ENCODE measurements at places on chromosomes 7 and 10.
A peak's percentile ranks its signal among the peaks of the same experiment; 100 is the strongest.

DNA sequence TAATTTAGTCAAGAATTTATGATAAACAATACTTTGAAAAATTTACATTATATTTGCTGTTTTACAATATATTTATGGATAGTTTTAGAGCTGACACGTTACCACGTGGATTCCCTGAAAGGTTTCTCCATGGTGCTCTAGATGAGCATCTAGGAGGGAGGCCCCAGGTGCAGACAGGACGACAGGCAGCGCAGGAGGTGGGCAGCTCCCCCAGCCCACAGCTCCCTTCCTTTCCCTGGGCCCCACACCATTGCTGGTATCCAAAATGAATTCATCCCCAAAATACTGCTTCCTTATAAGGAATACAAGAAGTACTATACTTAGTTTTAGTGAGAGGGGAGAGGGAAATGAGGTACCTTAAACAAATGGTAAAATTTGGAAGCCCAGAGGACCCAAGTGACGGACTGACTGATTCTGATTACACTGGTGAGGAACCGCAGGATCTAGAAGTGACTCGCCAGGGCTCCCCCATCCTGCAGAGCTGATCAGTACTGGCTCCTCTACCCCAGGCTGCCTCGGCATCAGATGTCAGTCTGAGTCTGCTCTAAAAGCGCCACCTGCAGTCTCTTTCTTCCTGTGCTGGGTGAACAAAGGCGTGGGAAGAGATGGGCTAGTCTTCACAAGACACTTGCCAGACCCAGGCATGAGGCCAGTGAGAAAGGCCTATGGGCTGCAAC lies 89.2 kb downstream of the DLG5 start:
- peak; percentile 59 for DNase-seq

- no peak for DNase-seq
These were observed 201.2 kb upstream of the ZMIZ1 start for GRCh38 chr10:78867555-78867939.

DNA sequence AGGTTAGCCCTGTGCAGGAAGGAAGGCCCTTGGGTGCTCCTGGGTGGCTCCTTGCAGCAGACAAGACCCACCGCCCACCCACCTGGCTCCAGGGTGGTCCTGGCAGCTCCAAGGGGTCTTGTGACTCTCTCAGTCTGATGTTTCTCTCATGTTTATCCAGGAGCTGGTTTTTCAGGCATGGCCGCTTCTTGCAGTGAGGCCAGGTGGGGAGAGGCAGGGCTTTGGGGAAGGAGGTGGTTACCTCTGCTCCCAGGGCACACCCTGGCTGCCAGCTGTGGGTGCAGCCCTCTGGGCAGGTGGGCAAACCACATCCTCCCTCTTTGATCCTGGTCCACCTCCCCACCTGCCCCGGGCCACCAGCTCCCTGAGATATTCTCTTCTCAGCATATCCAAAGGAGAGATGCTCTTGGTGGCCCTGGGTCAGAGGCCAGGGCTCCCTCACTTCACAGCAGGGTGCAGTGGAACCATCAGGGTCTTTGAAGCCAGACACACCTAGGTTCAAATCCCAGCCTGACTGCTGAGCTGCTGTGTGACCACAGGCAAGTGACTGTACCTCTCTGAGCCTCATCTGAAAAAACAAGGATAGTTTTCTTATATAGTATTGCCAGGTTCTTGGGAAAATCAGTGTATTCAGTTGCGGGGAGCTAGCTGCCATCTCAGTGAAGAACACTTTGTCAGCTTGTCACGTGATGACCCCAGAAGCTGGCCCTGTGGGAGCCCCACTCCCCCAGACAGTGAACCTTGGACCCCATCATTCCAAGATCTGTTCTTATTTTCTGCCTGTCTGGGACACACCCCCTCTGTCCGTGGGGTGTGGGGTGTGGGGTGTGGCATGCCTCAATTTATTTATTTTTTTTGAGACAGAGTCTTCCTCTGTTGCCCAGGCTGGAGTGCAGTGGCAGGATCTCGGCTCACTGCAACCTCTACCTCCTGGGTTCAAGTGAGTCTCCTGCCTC lies 11.5 kb downstream of the GTF2IRD1 start:
- no peak for DNase-seq

DNA sequence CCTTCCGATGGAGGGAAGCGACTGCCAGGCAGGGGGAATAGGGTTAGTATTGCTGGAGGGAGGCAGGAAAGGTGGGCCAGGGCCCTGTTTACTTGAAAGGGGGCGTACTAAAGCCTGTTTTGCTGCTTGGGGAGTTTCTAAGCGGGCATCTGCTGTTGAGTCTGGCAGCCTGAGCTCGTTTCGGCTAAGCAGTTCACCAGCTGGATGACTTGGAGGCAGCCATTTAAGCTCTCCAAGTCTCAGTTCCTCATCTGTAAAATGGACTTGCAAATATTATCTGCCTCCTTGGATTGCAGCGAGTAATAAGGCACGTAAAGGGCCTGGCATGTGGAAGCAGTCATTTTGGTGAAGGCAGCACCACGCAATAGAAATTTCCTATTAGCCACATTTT lies 44.0 kb downstream of the LDB3 start:
- DNase-seq, result no peak

GRCh38 chr10:35459449-35459847 lies 123.1 kb downstream of the CCNY start:
- no peak for DNase-seq

DNA sequence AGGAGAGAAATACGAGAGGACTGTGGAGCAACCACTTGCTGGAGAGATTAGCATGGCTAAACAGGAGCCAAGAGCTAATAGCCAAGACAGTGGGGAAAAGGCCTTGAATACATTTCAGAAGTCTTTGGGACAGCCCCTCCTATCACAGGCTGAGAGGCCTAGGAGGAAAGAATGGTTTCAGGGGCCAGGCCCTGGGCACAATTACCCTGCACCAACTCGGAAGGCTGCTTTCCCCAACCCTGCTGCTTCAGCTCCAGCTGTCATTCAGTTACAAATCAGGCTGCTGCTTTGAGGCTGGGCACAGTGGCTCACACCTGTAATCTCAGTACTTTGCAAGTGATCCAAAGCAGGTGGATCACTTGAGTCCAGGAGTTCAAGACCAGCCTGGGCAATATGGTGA lies 32.0 kb upstream of the SLC35G1 start:
- no peak for DNase-seq

DNA sequence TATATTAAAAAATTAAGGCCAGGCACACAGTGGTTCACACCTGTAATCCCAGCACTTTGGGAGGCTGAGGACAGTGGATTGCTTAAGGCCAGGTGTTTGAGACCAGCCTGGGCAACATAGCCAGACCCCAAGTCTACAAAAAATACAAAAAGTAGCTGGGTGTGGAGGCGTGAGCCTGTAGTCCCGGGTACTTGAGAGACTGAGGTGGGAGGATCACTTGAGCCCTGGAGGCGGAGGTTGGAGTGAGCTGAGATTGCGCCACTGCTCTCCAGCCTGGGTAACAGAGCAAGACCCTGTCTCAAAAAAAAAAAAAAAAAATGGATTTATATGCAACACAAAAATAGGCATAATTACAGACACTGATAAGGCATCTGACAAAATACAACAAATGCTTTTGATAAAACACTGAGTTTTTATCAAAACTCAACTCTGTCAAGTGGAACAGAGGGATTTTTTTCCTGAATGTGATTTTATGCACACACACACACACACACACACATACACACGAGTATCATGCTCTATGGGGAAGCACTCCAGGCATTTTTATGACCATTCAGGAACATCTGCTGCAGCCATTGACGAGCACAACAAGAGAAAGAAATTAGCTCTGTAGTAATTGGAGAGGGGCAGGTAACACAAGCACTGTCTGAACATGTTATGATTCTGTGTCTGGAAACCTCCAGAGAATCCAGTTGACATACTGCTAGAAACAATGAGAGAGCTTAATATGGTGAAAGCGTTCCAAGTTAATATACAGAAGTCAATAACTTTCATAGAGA lies 193.1 kb downstream of the WDR37 start:
- no peak for DNase-seq

- DNase-seq, result no peak
These were observed 340.6 kb upstream of the NRP1 start for GRCh38 chr10:33674986-33675599.

- DNase-seq, result no peak
These were observed 492 bp upstream of the VCL start for GRCh38 chr10:73997461-73997786.

GRCh38 chr7:127396184-127396583 lies 3.7 kb upstream of the ZNF800 start:
- no peak for DNase-seq

- DNase-seq, result no peak
These were observed 126.0 kb downstream of the LCOR start for GRCh38 chr10:96958071-96958470.

DNA sequence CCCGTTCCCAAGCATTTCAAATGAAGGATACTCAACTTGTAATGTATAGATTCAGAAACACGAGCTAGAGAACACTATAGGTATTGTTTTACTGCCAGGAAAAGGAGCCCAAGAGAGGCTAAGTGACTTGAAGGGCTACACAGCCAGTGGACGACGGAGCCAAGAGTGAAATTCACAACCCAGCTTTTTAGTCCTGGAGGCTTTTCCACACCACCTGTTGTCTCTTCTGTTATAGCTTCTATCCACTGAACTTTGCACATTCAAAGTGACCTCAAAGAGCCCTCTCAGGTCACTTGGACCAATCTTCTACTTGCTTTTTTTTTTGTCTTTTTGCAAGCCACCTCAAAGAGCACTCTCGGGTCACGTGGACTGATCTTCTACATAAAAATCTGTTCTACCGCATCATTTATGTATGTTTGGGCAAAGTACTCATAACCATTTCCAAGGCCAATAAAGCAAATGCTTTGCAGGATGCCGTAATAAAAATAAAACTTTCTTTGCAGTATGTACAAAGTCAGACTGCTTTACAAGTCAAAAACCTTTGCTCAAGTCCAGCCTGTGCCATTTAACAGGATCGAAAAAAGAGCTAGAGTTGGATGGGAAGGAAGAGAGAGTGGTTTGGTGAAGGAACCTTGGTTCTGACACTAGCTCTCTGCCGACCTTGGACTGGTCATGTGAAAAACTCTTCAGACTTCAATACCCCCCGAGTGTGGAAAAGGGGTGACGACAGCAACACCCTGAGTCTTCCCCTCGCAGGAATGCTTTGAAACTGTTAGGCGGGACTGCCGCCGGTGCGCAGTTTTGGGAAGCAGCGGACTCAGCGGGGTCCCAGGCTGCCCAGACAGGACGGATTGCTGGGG lies 821 bp downstream of the SLC35B4 start:
- DNase-seq, result no peak

DNA sequence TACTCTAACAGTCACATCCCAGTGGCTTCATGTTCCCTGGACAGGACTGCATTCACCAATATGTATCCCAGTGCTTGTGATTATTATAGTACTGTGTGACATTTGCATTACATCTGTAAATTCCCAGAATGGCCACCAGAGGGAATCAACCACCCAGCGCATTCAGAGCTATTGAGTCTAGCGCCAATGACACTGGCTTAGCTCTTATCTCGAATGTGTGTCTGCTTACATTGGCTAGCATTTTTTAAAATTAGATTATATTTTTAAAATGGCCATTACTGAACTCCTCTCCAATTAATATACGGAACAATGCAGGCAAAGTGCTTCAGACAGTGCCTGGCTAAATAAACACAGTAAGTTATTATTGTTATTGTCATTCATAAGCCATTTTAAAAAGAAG lies 36.3 kb downstream of the TRIL start:
- DNase-seq, result peak; percentile 2

- no peak for DNase-seq
These were observed 11.9 kb upstream of the OR6V1 start for GRCh38 chr7:143040209-143040715.

GRCh38 chr10:113853578-113854012 lies 287 bp downstream of the DCLRE1A start:
- DNase-seq, result no peak

DNA sequence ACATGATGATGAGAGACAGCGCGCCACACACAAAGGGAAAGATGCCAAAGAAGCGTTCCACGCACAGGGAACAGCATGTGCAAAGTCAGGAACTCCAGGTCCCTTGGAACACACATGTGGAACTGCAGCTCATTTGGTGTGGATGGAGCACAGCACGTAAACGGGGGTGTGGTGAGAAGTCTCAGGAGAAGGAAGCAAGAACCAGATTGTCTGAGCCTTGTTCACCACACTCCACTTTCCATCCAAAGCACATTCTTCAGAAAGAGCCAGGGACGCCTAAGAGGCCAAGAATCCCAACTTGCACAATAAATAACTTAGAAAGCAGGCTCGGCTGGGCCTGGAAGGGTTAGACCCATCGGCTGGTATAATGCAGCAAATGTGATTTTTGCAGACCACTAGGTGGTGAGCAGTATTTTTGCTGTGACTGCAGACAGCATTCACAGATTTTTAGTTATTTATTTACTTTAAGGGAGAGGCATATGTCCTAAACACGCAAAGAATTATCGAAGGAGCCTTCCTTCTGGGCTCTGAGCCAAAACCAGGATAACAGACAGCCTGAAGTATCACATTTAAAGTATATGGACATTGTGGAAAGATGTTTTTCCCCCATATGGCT lies 27.9 kb upstream of the ASCC1 start:
- DNase-seq, result no peak

GRCh38 chr7:17069146-17069545 lies 187.4 kb upstream of the AGR3 start:
- DNase-seq, result no peak

- DNase-seq, result no peak
These were observed 279.9 kb upstream of the SORCS1 start for GRCh38 chr10:107444443-107444842.

DNA sequence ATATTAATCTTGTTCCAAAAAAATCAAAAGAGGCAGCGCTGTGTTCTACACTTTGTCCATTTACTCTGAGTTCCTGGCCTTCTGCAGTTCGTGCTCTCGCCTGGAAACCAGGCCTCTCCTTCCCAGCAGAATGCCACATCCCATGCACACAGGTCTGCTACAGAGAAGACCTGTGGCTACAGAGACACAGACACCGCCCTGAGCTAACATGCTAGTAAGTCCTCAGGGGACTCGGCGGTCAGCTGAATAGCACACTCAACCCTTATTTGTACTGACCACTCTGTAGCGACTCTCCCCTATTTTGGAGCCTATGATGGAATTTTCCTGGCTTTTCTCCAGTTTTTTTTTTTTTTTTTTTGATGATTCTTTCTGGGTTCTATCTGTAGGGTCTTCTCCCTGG lies 12.8 kb downstream of the CREB3L2 start:
- no peak for DNase-seq

Measured in effector memory CD4-positive, alpha-beta T cell (primary cell).